ENCODE measurements at places on chromosomes 2 and 18.

- no peak for DNase-seq
Measured at GRCh38 chr2:220556658-220557057, 929.2 kb downstream of the SLC4A3 start.

- DNase-seq = peak; percentile 72
Measured at GRCh38 chr2:176565641-176566323, 296.5 kb downstream of the MTX2 start.

DNA sequence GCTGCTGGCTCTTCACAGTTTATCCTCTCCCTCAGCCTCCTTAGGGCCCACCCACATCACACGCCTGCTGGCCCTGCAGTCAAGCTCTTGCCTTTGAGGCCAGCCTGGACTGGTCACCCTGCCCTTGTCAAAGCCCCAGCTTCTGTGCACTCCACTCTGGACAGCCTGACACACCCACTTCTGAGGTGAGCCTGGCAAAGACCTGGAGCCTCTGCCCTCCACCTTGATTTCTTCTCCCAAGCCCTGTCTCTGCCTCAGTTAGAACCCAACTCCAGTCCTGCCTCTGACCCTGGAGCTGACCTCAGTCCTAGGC is 37.0 kb upstream of the TAF1B start:
- DNase-seq = no peak

- DNase-seq = no peak
Measured at GRCh38 chr2:64763126-64763525, 109.4 kb upstream of the SERTAD2 start.

- no peak for DNase-seq
Measured at GRCh38 chr2:178204977-178205376, 10.7 kb downstream of the OSBPL6 start.

GRCh38 chr2:148362144-148362796 is 282.3 kb upstream of the EPC2 start:
- no peak for DNase-seq

GRCh38 chr2:62467475-62468321 is 38.3 kb downstream of the TMEM17 start:
- no peak for DNase-seq

- DNase-seq = no peak
Measured at GRCh38 chr2:233338812-233339368, 15.4 kb upstream of the DGKD start.

GRCh38 chr2:45852450-45853150 is 201.1 kb downstream of the PRKCE start:
- no peak for DNase-seq

DNA sequence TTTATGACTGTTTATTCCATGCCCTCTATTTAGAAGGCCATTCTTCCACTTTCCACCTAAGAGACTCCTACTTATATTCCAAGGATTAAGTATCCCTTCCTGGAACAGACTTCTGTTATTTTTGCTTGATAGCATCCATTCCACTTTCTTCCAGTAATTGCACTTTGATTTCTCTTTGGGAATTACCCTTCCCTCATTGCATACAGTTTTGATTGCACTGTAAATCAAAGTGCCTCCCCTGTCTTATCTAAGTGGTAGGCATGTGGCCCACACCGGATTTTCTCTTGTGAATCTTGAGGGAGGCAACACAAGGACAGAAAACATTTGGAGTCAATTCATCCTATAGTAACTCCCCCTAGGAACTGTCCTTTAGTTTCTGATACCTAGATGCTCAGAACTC is 120.4 kb downstream of the PDE11A start:
- no peak for DNase-seq

- DNase-seq = no peak
Measured at GRCh38 chr2:192500550-192501200, 305.9 kb upstream of the TMEFF2 start.

- peak; percentile 37 for DNase-seq
Measured at GRCh38 chr2:159226059-159226461, 60.4 kb downstream of the WDSUB1 start.

GRCh38 chr2:43050866-43051265 is 175.5 kb downstream of the ZFP36L2 start:
- DNase-seq = no peak

- DNase-seq = no peak
Measured at GRCh38 chr2:65062843-65063825, 6.9 kb downstream of the CEP68 start.

- DNase-seq = no peak
Measured at GRCh38 chr2:231554327-231554726, 24.1 kb upstream of the NMUR1 start.

GRCh38 chr2:225207043-225207442 is 164.8 kb upstream of the DOCK10 start:
- DNase-seq = no peak

DNA sequence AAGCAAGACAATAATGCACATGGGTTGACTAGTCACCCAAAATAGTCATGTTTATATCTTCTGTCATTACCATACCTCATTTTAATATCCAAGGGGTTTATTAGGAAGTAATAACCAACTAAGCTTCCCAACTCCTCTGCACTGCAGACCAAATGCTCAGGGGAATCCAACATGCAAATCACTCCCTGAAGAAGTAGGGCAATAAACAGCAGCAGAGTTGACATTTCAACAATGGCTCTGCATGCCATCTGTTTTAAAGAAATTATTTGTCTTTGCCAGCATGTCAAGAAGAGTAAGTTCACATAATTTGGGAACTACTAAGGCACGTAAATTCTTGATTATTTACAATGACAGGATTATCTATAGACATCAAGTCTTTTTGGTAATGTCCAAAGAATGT is 84.4 kb upstream of the LYPD1 start:
- no peak for DNase-seq

DNA sequence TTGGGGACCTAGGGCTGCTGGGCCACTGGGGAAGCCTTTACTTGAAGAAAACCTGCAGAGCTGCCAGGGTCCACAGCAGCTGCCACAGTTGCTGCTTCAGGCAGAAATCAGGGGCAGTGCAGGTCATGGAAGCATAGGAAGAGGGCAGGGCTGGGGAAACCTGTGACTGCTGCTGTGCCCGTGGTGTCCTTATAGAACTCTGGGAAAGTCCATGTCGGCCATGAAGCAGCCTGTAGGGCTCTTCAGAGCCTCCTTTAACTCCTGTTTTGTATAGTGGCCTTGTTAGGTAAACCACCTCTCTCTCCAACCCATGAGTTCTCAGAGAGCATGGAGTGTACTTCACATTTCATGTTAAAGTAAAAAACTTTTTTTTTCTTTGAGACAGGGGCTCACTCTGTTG is 62.1 kb downstream of the SMAD4 start:
- DNase-seq = no peak

DNA sequence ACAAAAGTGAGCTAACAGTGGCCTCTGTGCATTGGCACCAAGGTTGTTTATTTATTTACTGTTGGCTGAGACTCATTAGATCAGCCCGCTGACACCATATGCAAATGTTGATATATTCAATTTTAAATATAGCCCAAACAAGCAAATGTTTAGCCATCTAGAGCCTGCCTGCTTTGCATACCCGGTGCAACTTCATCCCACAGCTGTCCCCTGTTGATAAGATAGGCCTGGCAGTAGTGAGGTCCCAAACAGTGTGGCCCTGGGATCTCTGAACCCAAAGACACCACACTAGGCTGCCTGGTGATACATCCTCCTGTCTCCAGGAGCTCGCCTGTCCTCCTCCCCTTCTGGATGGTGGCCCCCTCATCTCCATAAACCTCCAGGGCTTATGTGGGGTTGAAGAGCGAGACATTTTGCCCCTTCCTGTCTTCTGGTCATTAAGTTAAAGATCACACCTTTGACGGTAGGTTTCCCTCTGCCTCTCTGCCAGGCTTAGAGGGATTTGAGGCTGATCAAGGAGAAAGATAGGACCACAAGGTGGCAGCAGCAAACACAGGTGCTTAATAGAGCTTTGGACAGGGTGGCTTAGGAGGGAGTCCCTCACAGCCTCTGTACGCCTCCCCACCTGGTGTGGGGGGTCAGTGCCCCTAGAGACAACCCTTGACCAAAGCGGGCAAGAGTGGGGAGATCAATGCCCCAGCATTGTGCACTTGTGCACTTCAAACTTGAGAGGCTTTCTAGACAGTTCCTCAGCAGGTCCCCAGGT is 23.7 kb upstream of the MYO5B start:
- no peak for DNase-seq

DNA sequence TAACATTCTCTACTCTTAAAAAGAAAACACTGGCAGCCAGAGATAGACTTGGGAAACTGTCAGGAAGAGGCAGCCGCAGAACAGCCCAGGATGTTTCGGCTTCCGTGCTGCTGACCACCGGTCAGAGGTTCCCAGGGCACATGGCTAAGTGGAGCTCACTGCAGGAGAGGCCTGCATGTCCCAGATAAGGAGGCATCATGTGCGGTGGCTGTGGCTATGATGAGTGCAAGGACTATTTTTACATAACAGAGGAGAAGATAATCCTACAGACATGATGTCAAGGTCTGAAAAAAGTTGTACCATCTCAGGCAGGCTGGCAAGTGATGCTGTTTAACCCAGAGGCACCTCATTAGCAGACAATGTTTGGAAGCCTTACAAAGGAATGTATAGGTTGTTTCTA is 252.3 kb downstream of the CYRIA start:
- DNase-seq = no peak

GRCh38 chr2:176463546-176463945 is 194.3 kb downstream of the MTX2 start:
- DNase-seq = no peak

DNA sequence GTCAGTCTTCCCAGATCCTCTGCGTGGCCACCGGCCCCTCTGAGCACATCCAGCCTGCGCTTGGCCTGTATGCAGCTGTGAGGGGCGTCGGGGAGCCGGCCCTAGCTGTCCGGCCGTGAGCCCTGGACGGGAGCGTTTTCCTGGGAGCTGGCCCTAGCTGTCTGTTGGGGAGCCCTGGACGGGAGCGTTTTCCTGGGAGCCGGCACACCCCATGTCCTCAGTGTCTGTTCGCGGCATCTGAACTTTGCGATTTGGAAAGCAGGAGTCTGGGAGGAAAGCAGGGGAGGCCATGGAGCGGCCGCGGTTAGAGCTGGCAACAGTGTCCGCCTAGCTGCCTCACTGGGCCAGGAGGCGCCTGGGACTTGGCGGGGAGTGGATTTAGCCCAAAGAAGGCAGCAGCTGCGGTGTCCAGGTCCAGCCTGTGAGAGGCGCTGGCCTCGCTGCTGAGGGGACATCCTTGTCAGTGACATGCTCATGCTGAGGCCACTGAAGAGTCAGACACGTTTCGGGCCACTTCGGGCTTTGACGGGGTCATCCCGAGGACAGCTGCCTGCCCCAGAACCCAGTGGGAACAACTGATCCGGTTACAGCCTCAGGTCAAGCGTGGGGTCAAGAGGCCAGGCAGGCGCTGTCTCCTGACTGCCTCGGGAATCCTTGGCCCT is 75.8 kb downstream of the KCNG2 start:
- no peak for DNase-seq

DNA sequence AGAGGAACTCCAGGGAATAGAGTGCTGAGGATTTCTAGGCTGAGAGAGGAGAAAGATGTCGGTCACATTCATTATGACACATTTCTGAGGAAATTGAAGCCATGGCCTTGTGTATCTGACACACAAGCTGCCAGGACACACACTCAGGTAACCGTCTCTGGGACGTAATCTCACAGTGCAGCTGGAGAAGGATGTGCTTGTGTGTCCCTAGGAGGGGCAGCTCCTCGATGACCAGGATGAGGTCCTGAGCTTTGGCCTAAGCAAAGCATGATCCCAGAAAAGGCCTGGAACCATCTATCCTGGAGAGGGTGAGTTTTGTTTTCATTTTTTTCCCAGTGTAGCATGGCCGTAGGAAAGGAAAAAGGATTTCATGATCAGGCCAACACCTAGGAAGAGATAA is 102.2 kb downstream of the CAPN13 start:
- DNase-seq = no peak

GRCh38 chr2:72926368-72926767 is 9.0 kb downstream of the EMX1 start:
- no peak for DNase-seq

- no peak for DNase-seq
Measured at GRCh38 chr2:201237486-201238123, 22.7 kb upstream of the CASP8 start.

DNA sequence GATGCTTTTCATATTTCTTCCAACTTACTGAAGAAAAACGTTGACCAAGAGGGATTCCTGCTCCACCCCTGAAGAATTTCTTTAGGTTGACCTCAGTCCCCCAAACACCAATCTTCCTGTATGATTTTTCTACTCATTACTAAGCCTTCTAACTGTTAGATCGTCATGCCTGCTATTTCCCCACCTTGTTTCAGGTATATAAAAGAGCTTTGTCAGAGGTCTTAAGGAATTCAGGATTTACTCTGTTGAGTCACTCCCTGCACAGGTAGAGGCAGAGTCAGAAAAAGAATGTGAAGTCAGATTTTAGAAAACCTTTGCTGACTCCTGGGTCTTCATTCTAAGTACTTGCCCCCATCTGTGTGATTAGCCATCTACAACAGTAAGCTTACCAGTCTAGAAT is 83.8 kb upstream of the NOSTRIN start:
- DNase-seq = no peak

GRCh38 chr2:8693157-8693821 is 11.4 kb downstream of the ID2 start:
- no peak for DNase-seq

DNA sequence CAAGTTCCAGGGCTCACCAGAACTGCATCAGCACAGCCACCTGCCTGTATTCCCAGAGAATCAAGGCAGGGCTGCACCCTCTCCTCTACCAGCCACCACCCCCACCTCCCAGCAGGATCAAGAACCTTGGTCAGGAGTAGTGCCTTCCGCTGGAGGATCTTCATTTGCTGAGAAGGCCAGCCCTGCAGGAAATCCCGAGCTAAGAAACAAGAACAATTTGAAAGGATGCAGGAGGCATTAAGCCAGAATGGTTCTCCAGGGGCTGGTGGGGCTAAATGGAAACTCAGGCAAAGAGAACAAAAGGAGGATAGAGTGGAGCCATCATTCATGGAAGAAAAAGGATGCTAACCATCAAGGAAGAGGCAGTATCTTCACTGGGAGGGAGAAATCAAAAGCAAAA is 147.3 kb upstream of the SLC14A2 start:
- no peak for DNase-seq

GRCh38 chr2:20322527-20323300 is 27.9 kb downstream of the PUM2 start:
- DNase-seq = no peak

- DNase-seq = no peak
Measured at GRCh38 chr2:211367711-211368110, 811.3 kb downstream of the CPS1 start.

DNA sequence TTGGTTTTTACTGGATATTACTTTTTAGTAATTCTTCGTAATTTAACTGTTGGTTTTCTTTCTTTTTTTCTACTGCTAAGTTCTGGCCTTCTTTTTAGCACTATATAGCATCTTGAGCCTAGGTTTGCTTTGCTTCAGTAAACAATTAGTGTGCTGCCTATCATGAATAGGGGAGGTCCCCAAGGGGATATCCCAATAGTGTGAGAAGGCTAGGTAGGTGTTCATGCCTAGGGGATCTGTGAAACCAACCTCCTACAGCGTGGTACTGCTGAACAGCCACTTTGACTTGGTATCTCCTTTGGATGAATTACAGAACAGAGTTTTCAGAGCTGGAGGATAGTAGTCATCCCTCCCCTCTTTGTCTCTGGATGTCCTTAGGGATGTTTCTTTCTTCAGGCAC is 310.2 kb upstream of the HNMT start:
- no peak for DNase-seq

- DNase-seq = peak; percentile 89
Measured at GRCh38 chr18:22778996-22779395, 154.1 kb upstream of the RBBP8 start.
